Nucleus accumbens (tissue), 56 donors: ENCODE measurements at places on chromosomes 3 and 15.

GRCh38 chr3:25910997-25911396 is 121.1 kb downstream of the OXSM start:
- DNase-seq: no peak

GRCh38 chr3:194575484-194576210 is 57.6 kb downstream of the TMEM44 start:
- DNase-seq: no peak

- DNase-seq: no peak
These were observed 192.8 kb upstream of the ROBO1 start for GRCh38 chr3:79960594-79960993.

- DNase-seq: no peak
These were observed 68.8 kb upstream of the PRR23E start for GRCh38 chr3:127124120-127124519.

- DNase-seq: no peak
These were observed 27.4 kb upstream of the TJP1 start for GRCh38 chr15:29849716-29850115.

GRCh38 chr15:98628216-98628615 is 20.1 kb upstream of the IGF1R start:
- DNase-seq: no peak
